ENCODE measurements at places on chromosomes 2 and 18.

DNA sequence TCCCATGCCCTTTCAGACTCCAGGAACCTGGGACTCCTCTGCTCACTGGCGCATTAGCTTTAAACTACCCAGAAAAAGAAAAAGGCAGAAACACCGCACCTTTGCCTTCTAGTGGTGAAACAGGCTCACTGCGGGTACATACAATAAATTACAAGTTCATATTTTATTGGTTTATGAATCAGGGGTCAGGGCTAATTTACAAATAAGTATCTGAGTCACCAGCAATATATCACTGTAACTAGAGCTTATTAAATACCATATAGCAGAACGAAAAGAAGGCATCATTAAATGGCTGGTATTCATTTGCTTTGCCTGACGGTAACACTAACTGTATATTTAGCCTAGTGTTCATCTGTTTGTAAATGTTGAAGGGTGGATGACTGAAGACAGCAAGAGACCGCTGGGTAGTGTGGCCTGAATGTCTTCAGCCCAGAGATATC lies 26.9 kb upstream of the DTNB start:
- DNase-seq, result peak; percentile 81

DNA sequence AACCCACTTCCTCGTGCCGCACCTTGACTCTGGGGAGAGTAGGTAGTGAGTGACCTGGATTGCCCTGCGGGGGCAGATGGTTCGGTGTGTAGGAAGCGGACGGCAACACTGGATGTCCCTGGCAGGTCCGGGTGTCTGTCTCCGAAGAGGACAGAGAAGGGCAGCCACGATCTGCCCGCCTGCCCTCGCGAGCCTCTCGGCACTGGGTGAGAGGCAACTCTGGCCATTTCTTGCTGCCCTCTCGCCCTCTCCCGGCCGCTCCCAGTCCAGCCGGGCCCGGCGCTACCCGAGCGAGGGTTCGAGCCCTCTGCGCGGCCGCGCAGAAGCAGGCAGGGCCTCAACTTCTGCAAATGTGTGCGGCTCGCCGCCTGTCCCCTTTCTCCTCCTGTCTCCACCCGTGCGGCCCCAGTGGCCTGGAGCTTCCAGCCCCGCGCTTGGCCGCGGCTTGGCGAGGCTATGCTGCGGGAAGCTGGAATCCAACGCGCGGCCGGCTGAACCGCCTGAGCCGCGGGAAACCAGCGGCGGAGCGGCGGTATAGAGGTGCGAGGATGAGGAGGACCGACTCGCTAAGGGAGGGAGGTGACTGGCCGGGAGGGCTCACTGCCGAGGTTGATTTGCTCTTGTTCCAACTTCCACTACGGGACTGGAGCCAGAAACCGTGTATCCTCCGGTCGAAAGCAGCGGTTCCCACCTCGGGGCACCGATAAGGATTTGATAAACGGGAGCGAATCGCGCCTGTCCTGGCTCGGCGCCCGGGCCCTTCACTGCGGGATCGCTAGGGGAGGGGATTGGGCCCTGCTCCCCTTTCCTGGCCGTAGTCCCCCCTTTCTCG lies 1.5 kb downstream of the EPAS1 start:
- no peak for DNase-seq

DNA sequence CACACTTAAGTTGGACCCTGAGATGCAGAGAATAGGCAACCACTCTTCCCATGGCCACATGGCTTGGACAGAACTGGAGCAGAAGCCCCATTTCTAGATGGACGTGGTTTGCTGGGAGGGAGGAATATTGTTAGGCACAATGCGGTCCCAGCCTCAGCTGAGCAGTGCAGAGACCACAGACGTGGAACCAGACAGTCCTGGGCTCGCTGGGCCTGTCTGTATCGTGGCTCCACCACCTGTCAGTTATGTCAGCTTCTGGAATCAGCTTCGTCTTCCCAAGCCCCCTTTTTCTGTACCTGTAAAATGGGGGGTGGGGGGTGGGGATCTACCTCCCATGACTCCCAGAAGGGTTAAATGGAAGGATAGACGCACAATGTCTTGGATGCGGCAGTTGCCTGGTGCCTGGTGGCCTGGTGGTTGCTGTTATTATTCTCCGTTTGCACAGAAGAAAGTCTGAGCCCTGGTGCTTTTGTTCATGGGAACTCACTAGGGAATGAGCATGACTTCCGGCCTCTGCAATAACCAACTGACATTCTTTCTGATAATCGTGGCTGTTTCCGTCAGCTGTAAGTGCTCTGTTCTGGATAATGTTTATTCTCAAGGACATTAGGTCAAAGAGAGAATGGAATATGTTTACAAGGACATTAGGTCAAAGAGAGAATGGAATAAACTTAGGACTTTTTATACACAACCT lies 31.4 kb downstream of the COLEC11 start:
- DNase-seq, result no peak

- DNase-seq, result no peak
Observed at GRCh38 chr2:230816735-230817134, 48.0 kb upstream of the ITM2C start.

- DNase-seq, result no peak
Observed at GRCh38 chr2:61662990-61663389, 124.8 kb upstream of the XPO1 start.

DNA sequence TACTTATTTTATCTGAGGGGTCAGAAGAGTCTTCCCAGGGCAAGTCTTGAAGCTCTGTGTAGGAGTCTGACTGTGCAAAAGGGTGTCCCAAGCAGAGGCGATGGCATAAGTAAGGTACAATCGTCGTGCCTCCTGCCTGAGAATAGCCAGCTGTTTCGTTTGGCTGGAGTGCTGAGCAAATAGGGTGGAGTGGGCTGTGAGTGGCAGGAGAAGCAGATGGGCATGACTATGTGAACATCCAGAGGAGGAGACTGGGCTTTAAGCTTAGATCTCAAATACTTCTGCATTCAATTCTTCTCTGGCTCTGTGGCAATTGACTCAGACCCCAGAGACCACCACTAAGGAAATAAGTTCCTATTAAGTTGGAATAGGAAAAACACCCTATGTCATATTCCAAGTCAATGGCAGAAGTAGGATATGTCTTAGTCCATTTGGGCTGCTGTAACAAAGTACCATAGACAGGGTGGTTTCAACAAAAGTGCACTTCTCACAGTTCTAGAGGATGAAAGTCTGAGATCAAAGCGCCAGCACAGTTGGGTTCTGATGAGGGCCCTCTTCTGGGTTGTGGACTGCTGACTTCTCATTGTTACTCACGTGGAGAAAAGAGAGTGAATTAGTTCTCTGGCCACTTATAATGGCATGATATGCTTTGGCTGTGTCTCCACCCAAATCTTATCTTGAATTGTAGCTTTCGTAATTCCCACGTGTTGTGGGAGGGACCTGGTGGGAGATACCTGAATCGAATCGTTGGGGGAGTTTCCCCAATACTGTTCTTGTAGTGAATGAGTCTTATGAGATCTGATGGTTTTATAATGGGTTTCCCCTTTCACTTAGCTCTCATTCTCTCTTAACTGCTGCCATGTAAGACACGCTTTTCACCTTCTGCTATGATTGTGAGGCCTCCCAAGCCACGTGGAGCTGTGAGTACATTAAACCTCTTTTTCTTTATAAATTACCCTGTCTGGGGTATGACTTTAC lies 120.2 kb downstream of the LPIN1 start:
- no peak for DNase-seq

- no peak for DNase-seq
Observed at GRCh38 chr18:78776706-78777285, 202.8 kb upstream of the SALL3 start.

DNA sequence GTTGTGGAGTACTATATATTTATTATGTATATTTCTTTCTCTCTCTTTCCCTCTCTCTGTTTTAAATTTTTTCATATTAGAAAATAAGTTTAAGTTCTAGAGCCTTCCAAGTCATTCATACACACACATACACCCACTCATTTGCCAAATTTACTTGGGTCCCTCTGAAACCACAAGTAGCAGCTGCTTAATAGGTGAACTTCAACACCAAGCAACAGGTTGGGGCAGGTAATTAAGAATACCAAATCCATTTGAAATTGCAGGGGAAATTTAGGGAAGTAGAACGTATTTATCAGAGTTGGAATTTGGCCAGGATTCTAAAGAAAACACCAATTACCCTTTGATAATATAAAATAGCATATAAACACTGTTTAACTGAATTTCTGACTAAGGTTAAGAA lies 75.0 kb upstream of the RBBP8 start:
- no peak for DNase-seq

- no peak for DNase-seq
Observed at GRCh38 chr2:236875906-236876505, 209.7 kb upstream of the COPS8 start.

- DNase-seq, result peak; percentile 15
Observed at GRCh38 chr2:191321861-191322662, 76.9 kb downstream of the MYO1B start.

- DNase-seq, result no peak
Observed at GRCh38 chr2:113089916-113090315, 22.1 kb downstream of the IL1F10 start.

- DNase-seq, result no peak
Observed at GRCh38 chr2:191113761-191114160, 37.0 kb downstream of the STAT4 start.

DNA sequence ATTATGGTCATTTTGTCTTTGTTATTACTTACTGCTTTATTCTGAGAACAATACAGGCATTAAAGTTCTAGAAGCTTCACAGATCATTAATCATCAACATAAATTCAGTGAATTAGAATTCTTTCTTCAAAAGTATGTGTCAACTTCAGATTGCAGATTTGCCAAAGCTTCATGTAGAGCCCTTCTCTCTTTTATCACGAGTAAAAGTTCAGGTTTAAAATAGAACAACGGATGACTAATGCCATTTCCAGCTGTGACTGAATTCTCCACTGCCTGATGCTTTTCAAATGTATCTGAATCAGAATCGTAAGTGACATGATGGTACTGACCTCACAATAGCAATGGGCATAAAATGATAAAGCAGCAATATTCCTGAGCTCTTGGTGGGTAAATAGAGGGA lies 116.0 kb downstream of the ABCA12 start:
- peak; percentile 38 for DNase-seq

- DNase-seq, result no peak
Observed at GRCh38 chr18:78709261-78709809, 270.3 kb upstream of the SALL3 start.

- DNase-seq, result no peak
Observed at GRCh38 chr2:190973726-190974628, 40.0 kb downstream of the STAT1 start.
